RPMI7951 (cell line): ENCODE measurements at places on chromosomes 1 and 21. TPM values are rescaled to one million over a fixed set of nuclear protein-coding genes. Genes with fewer than 3 reads are reported as not detected.

DNA sequence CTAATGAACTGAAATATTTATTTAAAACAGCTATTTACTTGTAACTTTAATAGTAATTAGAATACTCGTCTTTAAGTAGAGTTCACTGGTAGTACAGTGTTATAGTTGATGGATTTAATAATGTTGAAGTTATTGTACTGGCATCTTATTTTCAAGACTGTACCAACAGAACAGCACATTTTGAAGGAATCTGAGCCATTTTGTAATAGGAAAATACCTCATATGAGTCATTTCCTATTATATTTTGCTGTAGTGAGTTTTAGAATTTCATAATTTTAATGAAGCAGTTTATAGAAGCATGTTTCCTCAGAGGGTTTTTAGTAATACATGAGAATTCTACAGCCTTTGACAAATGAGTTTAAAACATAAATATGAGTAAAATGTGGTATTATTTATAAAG lies 258.3 kb downstream of the OLFM3 start:
- no peak for DNase-seq

The C1QTNF12 gene
- total RNA-seq = not detected in 2 replicates

DNA sequence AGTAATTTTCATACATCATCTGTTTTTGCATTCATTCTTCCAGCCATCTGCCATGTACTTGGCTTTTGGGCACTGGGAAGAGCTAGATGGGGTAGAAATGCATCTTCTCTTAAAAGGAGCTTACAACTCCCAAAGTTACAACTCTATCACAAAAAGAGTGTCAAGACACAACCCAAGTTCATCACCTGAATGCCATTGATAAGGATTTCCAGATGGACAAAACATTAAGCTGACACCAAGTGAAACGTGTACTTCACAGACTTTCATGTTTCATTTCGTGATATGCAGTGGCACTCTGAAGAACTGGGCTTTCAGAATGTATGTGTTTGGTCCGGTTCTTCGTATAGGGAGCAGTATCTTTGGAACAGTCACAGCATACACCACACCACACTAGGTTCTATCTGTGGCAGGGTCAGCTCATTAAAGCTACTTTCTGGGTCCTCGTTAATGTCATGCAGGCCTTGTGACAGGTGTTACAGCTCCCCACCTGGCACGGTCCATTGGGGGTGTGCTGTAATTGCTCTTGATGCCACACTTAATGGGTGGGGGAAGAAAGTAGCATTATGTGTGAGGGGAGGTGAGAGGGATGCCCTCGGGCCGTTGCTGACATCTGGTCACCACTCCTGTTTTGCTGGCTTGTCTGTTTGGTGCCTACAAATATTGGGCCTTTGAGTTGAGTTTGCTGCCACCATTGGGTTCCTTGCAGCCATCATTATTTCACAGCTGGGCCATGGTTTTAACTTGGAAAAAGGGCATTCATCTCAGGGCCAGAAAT lies 164.9 kb downstream of the NFIA start:
- DNase-seq = no peak

GRCh38 chr1:222037720-222038119 lies 295.8 kb upstream of the DUSP10 start:
- no peak for DNase-seq

GRCh38 chr1:165623624-165624023 lies 7.4 kb upstream of the MGST3 start:
- DNase-seq = no peak

- DNase-seq = no peak
These were observed 16.4 kb downstream of the RSPH1 start for GRCh38 chr21:42479582-42479981.

GRCh38 chr1:202632241-202632640 lies 78.0 kb downstream of the SYT2 start:
- no peak for DNase-seq

The JAM2 gene
- 1.5 and 1.9 TPM in 2 replicates for total RNA-seq

DNA sequence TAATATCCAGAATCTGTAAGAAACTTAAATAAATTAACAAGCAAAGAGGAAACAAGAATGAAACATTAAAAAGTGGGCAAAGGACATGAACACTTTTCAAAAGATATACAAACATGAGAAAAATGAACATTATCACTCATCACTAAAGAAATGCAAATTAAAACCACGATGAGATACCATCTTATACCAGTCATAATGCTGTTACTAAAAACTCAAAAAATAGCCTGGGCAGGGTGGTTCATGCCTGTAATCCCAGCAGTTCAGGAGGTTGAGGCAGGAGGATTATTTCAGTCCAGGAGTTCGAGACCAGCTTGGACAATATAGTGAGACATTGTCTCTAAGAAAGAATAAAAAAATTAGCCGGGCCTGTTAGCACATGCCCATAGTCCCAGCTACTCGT lies 6.1 kb downstream of the ZNF124 start:
- no peak for DNase-seq

DNA sequence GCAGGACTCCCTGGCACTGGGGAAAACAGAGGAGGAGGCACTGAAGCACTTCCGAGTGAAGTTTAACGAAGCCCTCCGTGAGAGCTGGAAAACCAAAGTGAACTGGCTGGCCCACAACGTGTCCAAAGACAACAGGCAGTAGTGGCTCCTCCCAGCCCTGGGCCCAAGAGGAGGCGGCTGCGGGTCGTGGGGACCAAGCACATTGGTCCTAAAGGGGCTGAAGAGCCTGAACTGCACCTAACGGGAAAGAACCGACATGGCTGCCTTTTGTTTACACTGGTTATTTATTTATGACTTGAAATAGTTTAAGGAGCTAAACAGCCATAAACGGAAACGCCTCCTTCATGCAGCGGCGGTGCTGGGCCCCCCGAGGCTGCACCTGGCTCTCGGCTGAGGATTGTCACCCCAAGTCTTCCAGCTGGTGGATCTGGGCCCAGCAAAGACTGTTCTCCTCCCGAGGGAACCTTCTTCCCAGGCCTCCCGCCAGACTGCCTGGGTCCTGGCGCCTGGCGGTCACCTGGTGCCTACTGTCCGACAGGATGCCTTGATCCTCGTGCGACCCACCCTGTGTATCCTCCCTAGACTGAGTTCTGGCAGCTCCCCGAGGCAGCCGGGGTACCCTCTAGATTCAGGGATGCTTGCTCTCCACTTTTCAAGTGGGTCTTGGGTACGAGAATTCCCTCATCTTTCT lies 75.5 kb downstream of the PIK3CD start:
- no peak for DNase-seq

DNA sequence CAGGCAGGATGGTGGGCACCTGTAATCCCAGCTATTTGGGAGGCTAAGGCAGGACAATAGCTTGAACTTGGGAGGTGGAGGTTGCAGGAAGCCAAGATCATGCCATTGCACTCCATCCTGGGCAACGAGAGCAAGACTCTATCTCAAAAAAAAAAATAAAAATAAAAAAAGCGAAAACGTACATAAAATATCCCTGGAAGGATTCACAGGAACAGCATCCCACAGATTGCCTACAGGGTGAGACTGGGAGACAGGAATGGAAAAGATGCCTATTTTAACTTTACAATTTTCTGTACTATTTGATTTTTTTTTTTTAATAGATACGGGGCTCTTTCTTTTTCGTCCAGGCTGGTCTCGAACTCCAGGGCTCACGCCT lies 604 bp upstream of the NBPF3 start:
- no peak for DNase-seq

The ATP1A4 gene
- not detected in 2 replicates for total RNA-seq

GRCh38 chr1:246583448-246584185 lies 17.4 kb downstream of the CNST start:
- peak; percentile 19 for DNase-seq
